ENCODE measurements at places on chromosomes 4 and X.
A peak's percentile ranks its signal among the peaks of the same experiment; 100 is the strongest.

DNA sequence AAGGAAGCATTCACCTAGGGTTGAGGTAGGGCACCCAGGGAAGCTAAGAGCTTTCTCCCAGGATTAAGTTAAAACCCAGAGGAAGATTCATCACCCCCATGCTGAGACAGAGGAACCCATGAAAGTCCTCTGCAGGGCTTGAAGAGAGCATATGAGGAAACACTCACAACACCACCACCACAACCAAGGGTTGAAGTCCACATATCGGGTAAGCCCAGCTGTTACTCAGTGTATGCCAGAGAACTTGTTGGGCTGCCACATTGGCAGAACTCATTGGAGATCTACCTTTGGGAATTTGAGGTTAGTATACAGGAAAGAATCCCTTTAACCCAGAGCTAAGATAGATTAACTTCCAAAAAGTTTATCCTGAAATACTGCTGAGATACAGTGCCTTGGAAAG is 75.1 kb downstream of the INTS6L start:
- no peak for DNase-seq

DNA sequence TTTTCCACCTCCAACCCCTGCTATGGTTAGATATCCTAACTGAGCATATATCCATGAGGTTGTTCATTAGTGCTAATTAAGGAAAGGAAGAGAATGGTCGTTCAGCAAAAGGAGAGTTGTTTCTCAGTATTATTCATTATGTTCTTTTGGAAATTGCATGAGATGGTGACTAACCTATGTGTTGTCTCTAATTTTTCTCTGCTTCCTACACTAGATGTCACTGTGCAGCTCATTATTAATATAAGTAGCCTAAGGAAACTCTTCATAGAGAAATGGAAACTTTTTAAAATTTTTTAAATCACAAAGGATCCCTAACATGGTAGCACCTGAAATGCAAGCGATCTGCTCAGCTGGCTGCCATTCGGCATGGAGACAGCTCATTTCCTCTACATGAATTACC is 67.7 kb upstream of the FAM9A start:
- DNase-seq, result peak; percentile 19

DNA sequence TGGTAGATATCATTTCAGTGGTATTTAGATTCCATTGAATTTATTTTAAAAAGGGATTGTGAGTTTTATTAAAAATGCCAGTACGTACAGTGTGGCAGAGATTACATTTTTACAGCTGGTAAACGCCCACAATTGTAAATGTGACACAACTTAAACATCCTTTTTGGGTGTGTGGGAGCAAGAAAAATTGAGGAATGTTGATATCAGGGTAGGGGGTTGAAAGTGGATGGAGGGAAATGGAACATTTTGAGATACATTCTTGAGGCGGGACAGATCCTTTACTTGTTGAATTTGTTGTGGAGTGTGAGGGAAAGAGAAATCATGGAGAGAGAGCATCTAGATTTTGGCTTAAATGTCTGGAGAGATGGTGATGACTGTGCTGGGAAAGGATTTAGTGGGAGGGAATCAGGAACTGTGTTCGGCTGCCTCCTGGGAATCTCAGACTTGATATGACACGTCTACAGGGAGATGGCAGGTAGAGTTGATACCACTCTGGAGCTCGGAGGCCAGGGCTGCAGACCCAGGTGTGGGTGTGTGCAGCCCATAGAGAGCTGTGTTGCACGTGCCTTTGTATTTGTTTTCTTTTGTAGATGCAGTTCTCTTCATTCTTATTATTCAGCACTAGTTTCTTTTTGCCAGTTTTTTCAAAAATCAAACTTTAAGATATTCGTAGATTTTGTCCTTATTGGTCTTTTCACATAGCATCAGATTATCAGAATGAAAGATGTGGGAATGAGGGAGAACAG is 10.8 kb downstream of the TMEM131L start:
- no peak for DNase-seq

- peak; percentile 18 for DNase-seq
These were observed 140.2 kb upstream of the KLF3 start for GRCh38 chr4:38523524-38524448.

GRCh38 chr4:54726907-54727306 is 69.2 kb downstream of the KIT start:
- DNase-seq, result no peak

- no peak for DNase-seq
These were observed 124.5 kb upstream of the GIMD1 start for GRCh38 chr4:106493086-106493485.

GRCh38 chr4:177005674-177006230 is 213.0 kb upstream of the VEGFC start:
- DNase-seq, result no peak

DNA sequence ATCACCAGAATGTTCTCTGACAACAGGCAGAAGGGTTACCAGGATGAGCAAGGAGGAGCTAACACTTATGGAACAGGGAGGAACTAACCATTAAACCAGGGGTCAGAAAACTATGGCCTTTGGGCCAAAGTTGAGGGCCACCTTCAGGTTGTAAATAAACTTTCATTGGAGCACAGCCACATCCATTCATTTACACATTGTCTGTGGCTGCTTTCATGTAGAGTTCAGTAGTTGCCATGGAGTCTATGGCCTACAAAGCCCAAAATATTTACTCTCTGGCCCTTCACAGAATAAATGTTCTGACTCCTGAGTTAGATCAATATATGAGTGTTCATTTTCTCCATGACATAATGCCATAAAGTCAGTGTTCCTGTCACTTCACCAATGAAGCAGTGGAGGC is 13.2 kb upstream of the HCCS start:
- DNase-seq, result no peak

DNA sequence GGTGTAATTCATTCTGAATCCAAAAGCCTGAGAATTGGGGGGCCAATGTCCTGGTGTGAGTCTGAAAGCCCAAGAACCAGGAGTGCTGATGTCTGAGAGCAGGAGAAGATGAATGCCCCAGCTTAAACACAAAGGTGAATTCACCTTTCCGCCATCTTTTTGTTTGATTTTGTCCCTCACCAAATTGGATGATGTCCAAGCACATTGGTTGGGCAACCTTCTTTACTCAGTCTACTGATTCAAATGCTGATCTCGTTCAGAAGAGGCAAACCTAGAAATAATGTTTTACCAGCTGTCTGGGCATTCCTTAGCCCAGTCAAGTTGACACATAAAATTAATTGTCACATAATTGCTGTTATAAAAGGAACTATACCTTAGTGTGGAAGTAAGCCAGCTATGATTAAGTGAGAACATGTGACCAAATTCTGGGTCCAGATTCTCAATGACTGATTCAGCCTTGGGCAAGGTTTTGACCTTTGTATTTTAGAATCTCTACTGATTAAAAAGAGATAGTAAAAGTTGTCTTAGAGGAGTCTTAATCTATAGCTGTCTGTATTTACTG is 34.5 kb upstream of the SLC4A4 start:
- peak; percentile 26 for DNase-seq

- DNase-seq, result no peak
These were observed 206.5 kb downstream of the PCDH10 start for GRCh38 chr4:133355633-133356032.

DNA sequence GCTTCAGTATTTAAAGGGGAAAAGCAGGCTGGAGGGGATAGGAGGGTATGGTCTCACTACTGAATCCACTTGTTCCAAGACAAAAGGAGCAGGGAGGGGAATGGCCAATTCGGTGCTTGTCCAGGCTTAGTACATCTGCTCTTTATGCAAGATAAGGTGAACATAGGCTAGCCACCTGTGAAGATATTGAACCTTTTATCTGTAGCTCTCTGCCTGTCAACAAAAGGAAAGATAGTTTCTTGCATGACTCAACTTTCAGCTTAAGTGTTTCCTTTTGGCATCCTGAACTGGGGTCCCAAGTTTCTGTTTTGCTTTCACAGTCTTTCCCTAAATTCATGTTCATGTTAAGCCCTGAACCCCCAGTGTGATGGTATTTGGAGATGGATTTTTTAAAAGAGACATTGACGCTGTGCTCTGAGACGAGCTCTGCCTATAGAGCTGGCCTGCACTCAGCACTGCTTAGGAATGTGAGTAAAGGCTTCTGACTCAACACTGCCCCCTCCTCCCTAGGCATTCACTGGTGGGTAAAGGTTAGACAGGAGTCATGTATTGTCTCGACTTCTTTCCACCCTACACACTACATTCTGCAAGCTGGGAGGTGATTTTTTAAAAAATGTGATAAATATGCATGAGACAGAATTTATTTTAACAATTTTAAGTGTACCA is 28.2 kb downstream of the FAM149A start:
- no peak for DNase-seq

DNA sequence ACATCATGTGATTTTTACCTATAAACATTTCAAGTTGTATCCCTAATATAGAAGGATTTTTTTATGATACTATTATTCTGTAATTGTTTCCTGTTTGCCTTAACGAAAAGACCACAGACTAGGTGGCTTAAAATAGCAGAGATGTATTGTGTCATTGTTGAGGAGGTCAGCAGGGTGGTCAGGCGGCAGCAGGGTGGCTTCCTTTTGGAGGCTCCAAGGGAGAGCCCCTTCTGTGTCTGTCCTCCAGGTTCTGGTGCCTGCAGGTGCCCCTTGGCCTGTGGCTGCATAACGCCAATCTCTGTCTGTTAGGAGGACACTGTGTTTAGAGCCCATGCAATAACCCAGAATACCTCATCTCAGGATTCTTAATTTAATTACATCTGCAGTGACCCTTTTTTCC is 118.1 kb downstream of the TBL1X start:
- DNase-seq, result no peak

- DNase-seq, result no peak
These were observed 95.7 kb downstream of the DCLK2 start for GRCh38 chr4:150173982-150174398.

- no peak for DNase-seq
These were observed 59.4 kb upstream of the HELT start for GRCh38 chr4:184958923-184959210.

DNA sequence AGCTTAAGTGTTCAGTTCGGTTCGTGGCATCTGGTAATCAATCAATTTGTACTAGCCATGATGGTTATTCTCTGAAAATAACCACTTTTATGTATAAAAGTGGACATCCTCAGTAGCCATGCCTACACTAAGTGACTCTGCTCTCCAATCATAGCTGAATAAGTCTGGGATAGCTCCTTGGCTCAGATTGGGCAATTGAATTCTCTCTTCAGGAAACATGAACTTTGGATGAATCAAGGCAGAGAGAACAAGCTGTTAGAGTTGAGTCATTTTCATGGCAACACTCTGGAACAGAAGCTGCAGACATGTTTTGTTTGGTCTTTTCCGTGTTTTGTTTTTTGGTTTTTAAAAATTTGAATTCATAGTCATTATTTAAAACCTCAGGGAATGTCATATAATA is 66.8 kb upstream of the TMEM164 start:
- DNase-seq, result no peak

DNA sequence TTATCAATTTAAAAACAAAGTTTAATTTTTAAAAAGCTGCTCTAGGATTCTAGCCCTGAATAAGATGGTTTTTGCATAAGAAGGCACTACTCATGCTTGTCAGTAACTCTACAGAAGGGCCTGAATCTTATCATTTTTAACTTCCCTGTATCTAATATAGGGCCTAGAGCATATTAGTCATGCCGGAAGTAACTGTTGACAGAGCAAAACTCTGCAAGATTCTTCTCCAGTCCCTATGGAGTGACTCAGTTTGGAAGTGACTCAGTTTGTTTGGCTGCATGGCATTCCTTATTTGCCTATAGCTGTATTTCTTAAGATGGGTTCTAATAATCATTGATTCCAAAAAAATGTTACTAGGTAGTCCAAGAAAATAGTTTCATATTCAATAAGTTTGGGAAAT is 431.8 kb upstream of the HTR2C start:
- peak; percentile 60 for DNase-seq

- no peak for DNase-seq
These were observed 17.0 kb upstream of the NELFA start for GRCh38 chr4:2025817-2026216.

GRCh38 chrX:8591501-8591900 is 126.9 kb downstream of the VCX3B start:
- DNase-seq, result no peak

- DNase-seq, result no peak
These were observed 1.5 kb downstream of the NKX1-1 start for GRCh38 chr4:1404573-1405253.

- DNase-seq, result no peak
These were observed 131.5 kb downstream of the AASDH start for GRCh38 chr4:56255820-56256219.

DNA sequence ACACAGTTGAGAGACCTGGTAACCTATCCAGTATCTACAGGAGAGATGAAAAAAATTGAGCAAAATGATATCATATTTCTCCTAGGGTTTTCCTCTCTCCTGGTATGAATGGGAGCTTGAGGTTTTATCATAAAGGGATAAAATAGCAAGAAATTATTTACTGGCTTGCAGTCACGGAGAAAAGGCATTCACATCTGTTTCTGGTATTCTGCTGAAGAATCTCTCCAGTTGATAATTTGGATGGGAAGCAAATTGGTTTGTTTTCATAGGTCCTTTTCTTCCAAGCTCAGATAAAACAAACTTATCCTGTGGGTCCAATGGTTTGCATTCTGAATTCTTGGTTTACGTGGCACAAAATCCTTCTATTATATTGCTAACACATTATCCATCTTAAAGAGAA is 83.1 kb upstream of the GYPA start:
- no peak for DNase-seq

DNA sequence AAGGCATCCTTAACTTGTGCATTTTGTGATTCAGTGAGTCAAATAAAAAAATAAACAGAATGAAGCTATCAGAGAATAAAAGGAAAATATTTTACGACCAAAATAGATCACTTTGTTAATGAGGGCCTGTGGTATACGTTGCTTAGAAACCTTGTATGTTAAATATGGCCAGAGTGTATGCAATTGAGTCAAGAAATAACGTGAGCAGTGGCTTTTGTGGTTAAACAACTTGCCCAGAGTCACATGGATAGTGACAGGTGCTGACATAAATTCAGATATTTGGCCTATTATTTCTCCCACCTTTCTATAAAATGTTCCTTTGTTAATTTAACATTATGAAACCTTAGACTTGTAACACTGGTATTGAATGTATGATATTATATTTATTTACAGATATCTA is 393.4 kb downstream of the PABPC4L start:
- no peak for DNase-seq

GRCh38 chr4:124710911-124711310 is 1.6 kb downstream of the ANKRD50 start:
- no peak for DNase-seq

- DNase-seq, result no peak
These were observed 20.4 kb downstream of the UVSSA start for GRCh38 chr4:1367230-1367935.

GRCh38 chrX:132855780-132856341 is 102.6 kb downstream of the HS6ST2 start:
- no peak for DNase-seq

DNA sequence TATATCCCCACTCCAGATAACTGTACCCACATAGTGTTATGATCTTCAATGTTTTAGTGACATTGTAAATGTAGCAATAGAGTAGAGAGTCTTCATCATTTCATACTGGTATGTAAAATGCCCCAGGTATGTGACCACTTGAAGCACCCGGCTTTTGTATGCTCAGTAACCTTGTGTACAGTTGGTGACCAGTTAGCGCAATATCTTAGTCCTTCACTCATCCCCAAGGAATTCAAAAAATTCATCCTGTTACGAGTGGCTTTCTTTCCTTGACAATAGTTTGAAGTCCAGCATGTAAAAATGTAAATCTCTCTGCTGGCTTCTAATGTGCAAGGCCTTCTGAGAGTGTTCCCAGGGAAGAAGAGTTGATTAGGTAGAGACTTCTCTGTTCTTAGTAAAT is 145.6 kb downstream of the ARX start:
- no peak for DNase-seq

GRCh38 chr4:153371701-153372234 is 27.3 kb downstream of the MND1 start:
- DNase-seq, result no peak
